Activated CD4-positive, alpha-beta T cell treated with anti-CD3 and anti-CD28 coated beads for 24 hours (primary cell): ENCODE measurements at places on chromosomes 2 and 18.
A peak's percentile ranks its signal among the peaks of the same experiment; 100 is the strongest.

DNA sequence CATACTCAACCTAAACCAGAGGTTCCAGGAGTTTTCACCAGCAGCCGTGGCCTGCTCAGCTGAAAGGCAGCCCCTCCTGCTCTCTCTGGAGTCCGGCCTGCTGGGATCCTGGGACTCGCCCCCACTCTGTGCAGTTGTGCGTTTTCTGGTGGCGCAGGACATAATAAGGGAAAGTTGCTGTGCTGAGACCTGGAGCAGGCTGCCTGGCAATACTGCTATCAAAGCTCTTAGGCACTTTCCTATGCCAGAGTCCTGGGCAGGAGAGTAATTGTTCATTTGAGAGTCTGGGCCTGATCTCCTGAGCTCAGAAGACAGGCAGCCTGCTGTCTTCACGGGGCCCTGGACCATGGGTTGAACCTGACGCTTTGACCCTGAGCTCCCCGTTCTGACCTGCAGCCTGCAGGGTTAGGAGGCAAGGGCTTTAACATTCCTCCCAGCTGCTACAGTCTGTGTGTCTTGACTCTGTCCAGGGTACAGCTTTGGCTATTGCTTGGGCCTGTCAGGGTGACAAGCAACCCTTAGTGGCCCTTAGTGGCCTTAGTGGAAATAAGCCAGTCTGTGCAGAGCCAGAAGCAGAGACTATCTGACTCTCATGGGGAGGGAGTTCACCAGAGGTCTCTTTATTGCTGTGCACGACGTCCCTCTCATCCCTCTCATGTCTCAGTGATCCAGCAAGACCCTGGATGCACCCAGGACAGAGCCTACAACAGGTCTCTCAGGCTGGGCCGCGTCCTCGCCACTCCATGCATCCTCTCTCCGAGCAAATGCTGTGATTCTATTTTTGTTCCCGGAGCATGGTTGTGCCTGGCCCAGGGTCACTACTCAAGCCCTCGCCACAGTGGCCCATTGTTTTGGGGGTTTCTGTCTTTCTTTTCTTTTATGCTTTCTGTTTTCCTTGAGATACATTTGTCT is 60.6 kb downstream of the ACKR3 start:
- DNase-seq, result no peak

GRCh38 chr2:88874063-88874657 is 182.7 kb downstream of the RPIA start:
- peak; percentile 8 for DNase-seq

- no peak for DNase-seq
These were observed 233.4 kb downstream of the CELF4 start for GRCh38 chr18:37332219-37332618.

DNA sequence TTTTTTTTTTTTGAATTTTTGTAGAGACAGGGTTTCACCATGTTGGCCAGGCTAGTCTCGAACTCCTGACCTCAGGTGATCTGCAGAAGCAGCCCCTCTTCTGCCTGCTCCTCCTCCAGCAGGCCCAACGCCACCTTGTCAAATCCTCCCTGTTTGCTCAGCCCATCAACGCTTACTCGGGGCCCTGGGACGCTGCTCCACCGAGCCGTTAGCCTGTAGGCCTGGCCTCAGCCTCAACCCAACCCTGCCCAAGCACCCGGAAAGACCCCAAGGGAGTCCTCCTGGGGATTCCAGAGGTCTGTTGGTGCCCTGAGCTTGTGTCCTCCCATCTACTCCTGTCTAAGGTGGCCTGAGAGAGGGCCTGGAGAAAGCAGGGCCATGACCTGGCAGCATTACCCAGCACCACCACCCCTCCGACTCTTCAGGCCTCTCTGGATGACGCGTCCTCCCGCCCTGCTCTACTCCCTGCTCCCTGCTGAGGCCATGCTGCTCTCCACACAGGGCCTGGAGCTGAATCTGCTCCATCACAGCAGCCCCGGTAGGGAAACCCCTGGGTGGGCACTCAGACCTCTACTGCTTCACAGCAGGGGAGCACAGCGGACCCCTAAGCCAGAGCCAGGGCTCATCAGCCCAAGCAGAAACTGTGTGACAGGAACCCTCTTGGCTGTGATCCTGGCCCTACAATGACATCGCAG is 3.2 kb downstream of the STK25 start:
- DNase-seq, result no peak

- no peak for DNase-seq
These were observed 141.7 kb upstream of the SERPINE2 start for GRCh38 chr2:224180810-224181209.
